CD4-positive, alpha-beta T cell treated with Interleukin-21 for 1 hour (primary cell): ENCODE measurements at places on chromosomes 5 and 9.
A peak's percentile ranks its signal among the peaks of the same experiment; 100 is the strongest.

DNA sequence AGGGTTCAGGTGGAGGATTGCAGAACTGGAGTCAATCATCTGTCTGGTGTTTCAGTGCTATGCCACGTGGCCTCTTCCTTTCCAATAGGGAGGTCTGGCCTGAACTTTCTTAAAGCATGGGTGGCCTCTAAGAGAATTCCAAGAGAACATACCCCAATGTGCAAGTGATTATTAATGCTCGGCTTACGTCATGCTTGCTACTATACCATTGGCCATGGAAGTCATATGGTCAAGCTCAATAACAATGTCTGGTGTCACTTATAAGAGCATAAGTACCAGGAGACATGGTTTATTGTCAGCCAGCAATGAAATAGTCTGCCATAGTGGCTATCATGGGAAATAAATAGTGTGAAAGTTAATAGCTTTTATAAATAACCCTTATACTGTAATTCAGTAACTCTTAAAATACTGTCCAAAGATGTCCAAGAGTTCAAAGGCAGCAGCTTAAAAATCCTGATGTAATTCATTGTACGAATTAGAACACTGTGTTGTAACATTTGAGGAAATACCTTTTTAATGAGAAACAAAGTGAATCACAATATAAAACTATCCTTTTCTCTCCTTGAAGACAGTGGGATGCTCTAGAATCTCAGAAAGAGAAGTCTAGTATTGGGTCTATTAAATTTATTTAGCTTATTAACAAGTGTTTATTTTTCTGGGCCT lies 355.4 kb upstream of the PRR16 start:
- no peak for DNase-seq

DNA sequence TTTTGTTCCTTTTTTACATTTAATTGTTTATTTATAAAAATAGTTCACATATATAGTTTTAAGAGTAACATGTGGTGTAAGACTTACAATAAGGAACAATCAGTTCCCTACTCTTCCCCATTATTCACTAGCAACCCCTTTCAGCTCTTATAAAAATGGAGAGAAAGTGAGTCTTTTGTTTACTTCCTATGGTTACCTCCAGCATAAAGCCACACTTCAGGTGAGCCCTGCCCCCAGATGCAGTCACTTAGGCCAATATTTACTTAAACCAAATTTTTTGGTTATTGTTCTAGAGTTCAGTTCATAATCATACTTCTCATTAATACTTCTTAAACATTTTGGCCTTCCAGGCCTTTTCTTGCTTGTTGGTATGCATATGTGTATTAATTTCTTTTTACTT lies 33.7 kb downstream of the UBE2R2 start:
- DNase-seq: peak; percentile 7

DNA sequence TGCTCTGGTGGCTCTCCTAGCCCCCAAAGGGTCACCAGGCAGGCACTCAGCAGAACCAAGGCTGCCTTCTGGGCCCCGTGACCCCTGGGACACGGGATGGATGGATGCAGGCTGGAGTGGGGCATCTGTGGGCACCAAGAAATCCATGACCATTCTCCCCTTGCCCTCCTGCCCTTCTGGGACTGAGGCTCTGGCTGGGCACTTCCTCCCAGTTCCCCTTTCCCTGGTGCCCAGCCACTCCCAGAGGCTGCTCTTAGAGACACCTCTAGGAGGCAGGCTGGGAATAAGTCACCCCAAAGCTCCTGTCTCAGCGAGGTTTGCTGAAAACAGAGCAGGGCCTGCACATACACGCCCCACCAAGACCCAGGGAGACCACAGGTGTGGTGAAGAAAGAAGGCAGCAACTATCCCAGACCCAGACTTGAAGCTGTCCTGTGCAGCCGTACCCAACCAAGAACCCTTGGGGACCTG lies 943 bp downstream of the STING1 start:
- DNase-seq: no peak

- DNase-seq: no peak
Measured at GRCh38 chr9:86639899-86640379, 285.7 kb upstream of the TUT7 start.

- peak; percentile 13 for DNase-seq
Measured at GRCh38 chr9:2157277-2158110, 142.3 kb downstream of the SMARCA2 start.

- DNase-seq: no peak
Measured at GRCh38 chr9:124254261-124254682, 3.5 kb upstream of the NEK6 start.

DNA sequence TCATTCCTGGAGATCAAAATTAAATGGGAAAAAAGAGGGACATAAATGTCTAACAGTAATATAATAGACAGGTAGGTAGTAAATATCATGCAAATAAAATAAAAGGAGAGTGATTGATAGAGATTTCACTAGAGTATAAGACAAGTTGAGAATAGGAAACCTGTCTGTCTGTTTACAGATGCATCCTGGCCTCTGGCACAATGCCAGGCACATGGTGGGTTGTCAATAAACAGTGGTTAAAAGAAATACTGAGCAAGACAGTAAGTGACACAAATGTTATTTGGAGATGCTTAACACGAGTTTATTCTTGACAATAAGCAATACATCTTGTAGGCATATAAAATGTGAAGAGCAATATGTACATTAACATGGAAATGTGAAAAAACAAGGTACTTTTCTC lies 33.3 kb downstream of the RICTOR start:
- DNase-seq: no peak

GRCh38 chr5:153745778-153746395 lies 255.4 kb downstream of the GRIA1 start:
- DNase-seq: no peak

- DNase-seq: no peak
Measured at GRCh38 chr5:444226-444625, 1.2 kb downstream of the EXOC3 start.

DNA sequence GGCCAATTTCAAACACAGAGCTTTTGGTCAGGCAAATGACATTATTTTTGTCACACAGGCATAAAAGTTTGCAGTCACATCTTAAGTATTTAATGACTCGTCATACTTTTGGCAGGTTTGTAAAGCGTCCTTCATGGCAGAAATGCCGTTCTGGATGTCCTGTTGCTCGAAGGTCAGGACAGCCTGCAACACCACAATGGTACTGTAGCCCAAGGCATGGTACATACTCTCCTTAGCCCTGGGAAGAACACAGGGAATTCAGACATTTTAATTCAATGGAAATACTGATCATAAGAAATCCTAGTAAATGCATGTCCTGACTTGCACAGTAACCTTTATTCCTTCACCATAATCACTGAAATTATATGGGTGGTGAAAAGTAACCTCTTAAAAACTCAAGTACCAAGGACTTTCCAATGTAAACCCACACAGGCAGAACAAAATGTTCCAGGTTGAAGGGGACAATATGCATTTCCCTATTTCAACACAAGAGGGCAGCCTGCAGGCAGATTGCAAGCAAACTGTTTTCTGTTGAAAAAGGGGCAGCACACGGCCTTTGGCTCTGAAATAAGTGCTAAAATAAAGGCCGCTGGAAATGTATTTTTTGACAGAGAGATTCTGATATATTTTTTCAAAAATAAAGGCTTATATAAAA lies 95.7 kb downstream of the TTC39B start:
- peak; percentile 74 for DNase-seq

- no peak for DNase-seq
Measured at GRCh38 chr5:112116371-112116770, 302.7 kb downstream of the EPB41L4A start.

DNA sequence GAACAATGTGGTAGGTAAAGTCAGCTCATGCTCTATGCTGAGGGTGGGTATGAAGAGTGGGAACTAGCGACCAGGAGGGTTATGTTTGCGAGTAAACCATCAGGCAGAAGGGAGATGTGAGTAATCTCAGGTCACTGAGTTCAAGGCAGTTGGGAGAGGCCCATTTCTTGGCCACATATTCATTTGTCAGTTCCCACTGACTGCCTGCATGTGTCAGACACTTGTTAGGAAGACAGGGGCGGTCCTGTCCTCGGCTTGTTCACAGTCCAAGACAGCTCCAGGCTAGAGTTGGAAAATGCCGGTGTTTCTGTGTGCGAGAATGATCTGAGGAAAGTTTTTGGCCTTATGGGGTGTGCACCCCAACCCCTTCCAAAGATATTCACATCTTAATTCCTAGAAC lies 48.6 kb upstream of the GDNF start:
- no peak for DNase-seq

DNA sequence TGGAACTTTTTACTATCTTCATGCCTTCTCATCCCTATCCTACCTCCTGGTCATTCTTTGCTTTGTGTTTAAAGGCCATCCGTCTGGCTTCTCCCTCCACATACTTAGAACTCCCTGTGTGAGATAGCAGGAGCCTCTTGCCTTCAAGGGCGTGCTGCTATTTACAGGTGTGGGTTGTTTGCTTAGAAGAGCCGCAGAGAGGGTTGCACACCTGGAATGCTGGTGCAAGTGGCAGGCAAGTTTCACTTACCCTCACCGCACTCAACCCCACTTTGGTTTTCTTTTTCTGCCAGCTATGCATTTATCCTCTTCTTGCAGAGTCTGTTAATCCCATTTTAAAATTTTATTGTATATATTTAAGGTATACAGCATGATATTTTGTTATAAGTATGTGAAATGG lies 12.6 kb downstream of the SKP2 start:
- DNase-seq: no peak

- DNase-seq: no peak
Measured at GRCh38 chr9:72173080-72173479, 23.8 kb downstream of the GDA start.

- DNase-seq: no peak
Measured at GRCh38 chr5:26427281-26427680, 611.1 kb downstream of the CDH9 start.

- no peak for DNase-seq
Measured at GRCh38 chr5:120254385-120254784, 209.7 kb upstream of the PRR16 start.

DNA sequence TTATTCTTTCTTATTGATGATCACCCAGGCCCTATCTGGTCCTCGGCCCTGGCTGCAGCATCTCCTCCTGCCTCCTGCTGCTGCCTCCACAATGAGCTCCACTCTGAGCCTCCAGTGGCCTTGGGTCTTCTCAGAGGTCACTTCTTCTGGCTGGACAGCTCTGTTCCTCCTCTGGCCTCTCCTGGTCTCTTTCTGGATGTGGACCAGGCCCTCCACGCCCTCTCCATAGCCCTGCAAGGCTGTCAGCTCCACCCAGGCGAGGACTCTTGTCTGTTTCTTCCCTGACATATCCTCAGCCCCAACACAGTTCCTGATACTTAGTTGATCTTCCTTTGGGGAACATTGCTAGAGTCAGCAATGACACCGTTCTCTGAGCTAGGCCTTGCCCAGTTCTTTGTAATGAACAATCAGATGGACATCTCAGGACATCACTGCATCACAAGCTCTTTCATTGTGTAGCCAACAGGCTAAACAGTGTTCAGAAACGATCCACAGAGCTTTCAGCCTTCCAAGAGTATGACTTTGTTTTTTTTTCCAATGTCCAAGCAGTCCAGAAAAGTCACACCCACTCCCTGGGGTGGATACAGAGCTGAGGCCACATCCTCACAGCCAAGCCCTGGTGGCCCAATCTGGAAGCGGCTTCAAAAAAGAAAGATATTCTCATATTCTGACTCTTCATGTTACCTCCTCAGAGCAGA lies 62.5 kb upstream of the DNAH5 start:
- DNase-seq: no peak

GRCh38 chr9:97903177-97903576 lies 19.1 kb downstream of the TRMO start:
- no peak for DNase-seq

- DNase-seq: no peak
Measured at GRCh38 chr5:93360436-93361088, 220.5 kb downstream of the NR2F1-AS1 start.

GRCh38 chr9:130430734-130431535 lies 13.8 kb upstream of the ASS1 start:
- no peak for DNase-seq

DNA sequence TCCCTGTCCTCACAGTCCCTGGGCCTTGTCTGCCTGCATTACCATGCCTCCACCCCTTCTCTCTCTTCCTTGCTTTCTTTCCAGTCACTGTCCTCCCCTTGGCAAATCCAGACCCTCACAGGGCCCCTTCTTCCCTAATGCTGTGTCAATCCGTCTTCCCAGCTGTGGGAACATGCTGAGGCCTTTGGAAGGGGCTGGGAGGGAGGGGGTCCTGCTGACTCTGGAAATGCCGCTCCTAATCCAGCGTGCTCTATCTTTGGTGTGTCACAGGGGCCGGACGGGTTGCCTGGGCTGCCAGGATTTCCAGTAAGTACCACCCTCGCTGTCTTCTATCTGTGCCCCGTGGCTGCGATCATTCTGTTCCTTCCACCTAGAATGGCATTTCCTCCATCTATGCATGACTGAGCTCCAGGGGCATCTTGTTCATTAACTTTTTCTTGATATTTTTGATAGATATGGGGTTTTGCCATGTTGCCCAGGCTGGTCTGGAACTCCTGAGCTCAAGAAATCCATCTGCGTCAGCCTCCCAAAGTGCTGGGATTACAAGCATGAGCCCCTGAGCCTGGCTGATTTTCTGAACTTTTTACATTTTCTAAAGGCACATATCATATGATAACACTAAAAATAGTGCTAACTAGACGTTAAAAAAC lies 64.5 kb upstream of the TGFBR1 start:
- no peak for DNase-seq

- DNase-seq: no peak
Measured at GRCh38 chr5:139021346-139021745, 146.2 kb upstream of the LRRTM2 start.

GRCh38 chr5:133521801-133522200 lies 90.5 kb downstream of the FSTL4 start:
- DNase-seq: no peak

DNA sequence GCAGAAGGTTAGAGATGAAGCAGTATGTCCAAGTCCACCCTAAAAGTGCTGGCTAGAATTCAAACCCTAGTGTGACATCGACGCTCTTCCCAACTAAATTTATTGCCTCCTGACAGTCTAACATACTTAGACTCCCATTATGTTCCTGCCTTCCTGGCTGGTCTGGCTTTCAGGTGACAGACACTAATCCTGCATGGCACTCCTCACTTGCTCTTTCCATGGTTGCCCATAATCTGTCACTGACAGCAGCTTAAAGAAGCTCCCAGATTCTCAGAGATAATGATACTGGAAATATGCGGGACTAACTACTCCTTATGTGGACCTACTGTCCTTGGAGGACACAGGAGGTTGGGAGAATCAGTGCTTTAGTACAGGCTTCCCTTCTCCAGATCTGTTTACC lies 41.7 kb upstream of the HTR1A start:
- no peak for DNase-seq

- no peak for DNase-seq
Measured at GRCh38 chr5:53997736-53998627, 312.4 kb downstream of the ARL15 start.
